ENCODE measurements at places on chromosomes 16 and 17.

DNA sequence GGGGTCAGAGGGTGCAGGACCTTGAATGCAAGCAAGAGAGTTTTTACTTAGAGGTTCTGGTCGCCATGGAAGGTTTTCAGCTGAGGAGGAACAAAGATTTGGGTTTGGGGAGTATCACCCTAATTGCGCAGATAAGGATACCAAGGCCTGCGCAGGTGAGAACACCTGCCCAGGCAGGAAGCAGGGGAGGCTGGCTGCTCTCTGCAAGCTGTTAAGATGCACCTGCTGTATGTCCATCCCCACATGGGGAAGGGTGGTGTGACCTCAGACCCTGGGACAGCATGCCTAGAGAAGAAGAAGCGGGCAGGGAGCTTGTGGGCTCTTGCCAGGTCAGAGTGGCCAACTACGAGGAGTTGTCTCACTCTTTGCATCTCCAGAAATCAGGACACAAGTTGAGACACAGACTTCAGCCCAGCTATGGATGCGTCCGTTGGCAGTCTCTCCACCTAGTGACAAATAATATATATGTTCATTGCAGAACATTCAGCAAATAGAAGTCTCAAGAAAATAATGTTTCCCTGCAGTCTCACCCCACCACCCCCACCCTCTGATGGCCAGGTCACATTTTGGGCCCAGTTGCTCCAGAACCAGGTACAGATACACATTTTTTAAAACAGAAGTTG, 77.7 kb downstream of the SREBF1 start:
- no peak for DNase-seq

GRCh38 chr17:75240394-75241142, 20.8 kb downstream of the GGA3 start:
- no peak for DNase-seq

GRCh38 chr17:45942284-45942683, 47.9 kb downstream of the MAPT start:
- DNase-seq, result no peak

- no peak for DNase-seq
Measured at GRCh38 chr16:80994451-80994850, 12.2 kb downstream of the CMC2 start.

- DNase-seq, result no peak
Measured at GRCh38 chr16:12781777-12782176, 21.9 kb downstream of the CPPED1 start.

DNA sequence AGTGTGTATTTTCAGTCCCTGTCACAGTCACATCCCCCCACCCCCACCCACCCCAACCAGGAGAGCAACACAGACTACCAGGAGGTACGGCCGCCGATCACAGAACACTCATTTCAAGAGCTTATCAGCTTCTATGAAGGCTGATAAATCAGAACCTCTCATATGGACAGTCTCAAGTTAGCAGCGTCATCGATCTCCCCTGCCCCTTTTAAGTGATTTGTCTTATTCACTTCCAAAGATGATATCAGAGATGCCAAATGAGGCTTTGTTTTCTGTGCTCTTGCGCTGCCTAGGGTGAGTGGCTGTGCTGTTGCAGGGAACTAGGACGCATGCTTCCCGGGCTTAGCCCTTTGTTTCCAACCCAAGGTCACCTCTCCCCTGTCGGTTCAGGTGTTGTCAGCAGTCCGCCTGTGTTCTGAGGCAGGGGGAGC, 26.8 kb upstream of the PMFBP1 start:
- no peak for DNase-seq

DNA sequence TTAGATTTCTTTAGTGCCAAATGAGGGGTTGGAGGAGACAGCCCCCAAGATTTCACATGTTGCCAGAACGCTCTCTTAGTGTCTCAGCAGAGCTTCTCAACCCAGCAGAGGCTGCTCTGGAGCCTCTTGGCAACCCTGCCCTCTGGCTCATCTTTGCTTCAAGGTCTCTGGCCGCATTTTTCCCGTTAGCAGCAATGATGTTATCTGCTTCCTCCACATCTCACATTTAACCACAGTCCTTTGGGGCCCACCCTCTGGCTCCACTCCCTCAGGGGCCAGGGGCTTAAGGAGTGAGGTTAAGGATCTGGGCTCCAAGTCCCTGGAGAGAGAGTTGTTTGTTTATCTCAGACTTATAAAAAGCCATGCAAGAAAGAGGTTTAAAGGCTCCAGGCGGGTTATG, 3.3 kb upstream of the XYLT1 start:
- DNase-seq, result no peak

DNA sequence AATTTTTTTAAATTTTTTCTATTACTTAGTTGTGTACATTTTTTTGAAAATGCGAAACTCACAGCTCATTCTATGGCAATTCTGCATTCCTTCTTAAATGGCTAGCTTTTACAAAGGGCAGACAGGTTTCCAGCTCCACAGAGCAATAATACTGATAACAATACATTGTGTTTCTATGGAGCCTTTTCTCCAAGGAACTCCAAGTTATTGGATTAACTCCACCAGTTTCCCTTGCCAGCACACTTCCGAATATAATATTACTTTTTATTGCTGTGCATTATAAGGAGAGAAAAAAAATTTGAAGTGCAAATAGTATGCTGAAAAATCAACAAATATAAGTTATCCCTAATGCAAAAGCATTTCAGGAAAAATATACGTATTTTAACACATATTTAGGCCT, 127.5 kb upstream of the PSMD7 start:
- DNase-seq, result no peak

DNA sequence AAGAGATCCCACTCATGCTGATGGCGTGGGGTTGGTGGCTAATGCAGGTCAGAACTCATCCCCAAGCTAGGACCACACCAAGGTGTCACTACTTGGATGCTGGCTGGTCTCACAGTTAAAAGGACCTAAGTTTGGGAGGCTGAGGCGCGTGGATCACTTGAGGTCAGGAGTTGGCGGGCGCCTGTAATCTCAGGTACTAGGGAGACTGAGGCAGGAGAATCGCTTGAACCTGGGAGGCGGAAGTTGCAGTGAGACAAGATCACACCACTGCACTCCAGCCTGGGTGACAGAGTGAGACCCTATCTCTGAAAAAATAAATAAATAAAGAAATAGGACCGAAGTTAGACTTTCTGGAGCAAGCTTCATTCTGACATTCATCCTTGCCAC, 6.6 kb upstream of the CDC42EP4 start:
- no peak for DNase-seq

DNA sequence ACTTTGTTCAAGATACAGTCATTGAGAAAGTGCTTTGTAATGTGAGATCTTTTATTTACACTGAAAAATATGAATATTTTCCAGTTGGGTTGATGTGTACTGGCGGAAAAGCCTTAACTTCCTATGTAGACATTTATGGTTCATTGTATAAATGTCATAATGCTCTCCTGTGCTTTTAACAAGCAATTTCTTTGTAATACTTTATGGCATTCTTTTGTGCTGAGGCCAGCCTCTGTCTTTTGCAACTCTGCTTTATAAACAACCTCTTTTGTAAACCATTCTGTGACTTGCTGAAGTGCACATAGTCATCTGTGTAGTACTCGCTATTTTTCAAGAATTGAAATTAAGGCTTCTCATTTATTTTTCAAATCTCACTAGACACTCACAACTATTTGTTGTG, 291.2 kb downstream of the CDH11 start:
- DNase-seq, result no peak

GRCh38 chr16:85782451-85782850, 16.9 kb downstream of the EMC8 start:
- DNase-seq, result no peak

DNA sequence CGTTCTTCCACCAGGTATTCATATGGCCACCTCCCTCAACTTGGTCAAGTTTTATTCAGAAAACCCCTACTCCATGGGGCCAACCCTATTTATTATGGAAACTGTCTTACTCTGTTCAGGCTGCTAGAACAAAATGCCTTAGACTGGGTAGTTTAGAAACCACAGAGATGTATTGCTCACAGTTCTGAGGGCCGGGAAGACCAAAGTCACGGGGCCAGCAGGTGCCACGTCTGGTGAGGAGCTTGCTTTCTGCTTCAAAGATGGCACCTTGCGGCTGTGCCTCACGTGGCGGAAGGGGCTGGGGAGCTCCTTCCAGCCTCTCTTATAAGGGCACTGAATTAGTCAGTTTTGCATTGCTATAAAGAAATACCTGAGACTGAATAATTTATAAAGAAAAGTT, 74.3 kb downstream of the AXIN2 start:
- no peak for DNase-seq

DNA sequence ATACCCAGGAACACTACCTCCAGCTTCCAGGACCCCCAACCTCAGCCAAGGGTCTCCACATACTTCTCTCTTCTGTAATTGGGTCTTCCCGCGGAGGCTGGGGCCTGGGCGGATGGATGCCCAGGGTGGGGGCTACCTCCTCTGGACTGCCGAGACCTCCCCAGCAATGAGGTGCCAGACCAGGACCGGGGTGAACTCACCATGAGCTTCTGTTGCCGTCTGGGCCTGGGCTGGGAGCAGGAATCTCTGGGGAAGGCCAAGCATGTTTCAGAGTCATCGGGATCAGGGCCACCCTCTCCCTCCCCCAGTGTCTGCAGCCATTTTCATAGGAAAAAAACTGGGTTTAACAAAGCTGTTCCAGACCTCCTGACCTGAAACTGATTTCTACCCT, 10.3 kb upstream of the BAHCC1 start:
- no peak for DNase-seq

GRCh38 chr17:69528035-69528434, 113.5 kb downstream of the MAP2K6 start:
- DNase-seq, result no peak

DNA sequence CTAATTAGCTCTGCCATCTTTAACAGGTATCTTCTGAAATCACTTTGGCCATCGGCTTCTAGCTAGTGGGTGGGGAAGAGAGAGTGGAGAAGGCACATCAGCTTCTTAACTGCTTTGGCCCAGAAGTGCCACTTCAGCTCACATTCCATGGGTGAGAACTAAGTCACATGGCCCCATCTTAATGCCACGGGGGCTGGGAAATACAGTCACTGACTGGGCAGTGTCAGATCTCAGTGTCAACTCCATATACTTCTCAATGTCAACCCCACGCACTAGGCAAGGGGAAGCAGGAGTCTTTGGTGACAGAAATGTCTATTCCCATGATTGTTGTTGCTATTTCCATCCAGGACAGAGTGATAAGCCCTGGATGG, 29.4 kb downstream of the CCR7 start:
- DNase-seq, result no peak

GRCh38 chr17:18916816-18917500, 35.0 kb upstream of the SLC5A10 start:
- no peak for DNase-seq

GRCh38 chr17:7862692-7863437, 5.1 kb downstream of the CYB5D1 start:
- DNase-seq, result no peak

DNA sequence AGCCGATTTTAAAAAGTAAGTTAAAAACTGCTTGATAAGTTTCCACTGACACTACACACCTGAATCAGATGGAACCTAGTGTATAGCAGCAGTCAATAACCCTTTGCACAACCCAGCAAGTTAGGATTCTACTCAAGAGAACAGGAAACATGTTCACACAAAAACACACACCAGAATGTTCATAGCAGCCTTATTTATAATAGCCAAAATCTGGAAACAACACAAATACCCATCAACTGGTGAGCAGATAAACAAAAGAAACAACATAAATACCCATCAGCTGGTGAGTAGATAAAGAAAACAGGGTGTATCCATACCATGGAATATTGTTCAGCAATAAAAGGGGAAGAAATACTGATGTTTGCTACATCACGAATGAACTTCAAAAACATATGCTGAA, 2.7 kb upstream of the CDH11 start:
- DNase-seq, result no peak

- no peak for DNase-seq
Measured at GRCh38 chr16:54927125-54928015, 3.3 kb upstream of the IRX5 start.

- peak; percentile 29 for DNase-seq
Measured at GRCh38 chr16:56041556-56042140, 149.6 kb upstream of the GNAO1 start.

DNA sequence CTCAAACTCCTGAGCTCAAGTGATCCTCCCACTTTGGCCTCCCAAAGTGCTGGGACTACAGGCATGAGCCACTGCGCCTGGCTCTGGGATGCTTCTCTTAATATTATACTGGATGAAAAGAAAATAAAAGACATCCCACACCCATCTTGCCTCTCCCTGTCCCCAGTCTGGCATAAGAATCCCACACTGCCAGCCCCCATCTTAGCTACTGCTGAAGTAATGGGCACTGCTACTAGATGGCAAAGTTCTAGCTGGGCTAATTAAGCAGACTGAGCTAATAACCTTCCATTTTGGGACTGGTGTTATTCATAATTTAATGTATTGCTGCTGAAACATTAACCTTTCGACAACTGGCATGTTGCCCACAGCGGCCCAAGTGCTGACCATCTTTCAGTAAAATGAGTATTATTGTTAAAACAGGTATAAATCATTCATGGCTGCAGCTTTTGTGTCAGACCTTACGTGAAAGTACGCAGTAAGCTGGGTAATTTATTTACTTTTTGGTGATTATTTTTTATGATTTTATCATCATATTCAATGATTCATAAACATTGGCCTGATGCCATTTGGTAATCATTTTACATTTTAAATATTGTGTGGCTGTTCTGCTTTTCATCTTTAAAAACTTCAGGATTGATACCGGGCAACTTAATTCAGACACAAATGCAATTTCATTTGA, 47.4 kb upstream of the ZFHX3 start:
- no peak for DNase-seq

DNA sequence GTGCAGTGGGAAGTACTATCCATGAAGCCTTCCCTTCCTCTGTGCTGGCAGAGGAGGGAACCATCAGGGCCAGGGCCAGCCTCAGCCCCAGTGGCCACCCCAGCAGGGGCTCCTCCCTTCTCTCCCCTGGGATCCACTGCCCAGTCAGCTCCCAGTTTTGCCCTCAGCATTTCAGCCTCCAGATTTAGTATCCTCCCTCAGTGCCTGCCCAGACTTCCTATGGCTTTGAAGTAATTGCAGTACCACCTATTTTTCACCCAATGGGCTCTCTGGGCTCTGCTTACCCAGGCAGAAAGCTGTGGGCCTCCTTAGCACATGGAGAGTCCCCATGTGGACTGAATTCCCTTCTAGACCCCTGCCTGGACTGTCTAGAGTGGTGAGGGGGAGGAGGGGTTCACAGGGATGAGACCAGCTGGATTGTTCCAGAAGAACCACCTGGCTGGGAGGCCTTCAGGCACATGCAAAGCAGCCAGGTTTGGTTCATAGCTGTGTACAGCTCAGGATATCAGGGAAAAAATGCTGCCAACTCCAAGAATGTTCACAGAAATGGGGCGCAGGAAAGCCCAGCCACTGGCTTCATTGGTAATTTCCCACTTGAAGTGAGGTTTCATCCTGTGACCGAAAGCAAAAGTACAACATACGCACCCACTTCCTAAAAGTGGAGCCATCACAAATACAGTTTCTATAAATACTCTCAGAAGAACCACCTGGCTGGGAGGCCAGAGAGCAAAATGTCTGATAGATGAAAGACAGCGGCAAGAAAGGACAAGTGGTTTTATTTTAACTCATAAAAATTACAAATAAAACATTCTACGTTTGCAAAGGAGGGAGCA, 15.2 kb upstream of the HERPUD1 start:
- peak; percentile 71 for DNase-seq

- no peak for DNase-seq
Measured at GRCh38 chr16:30967795-30968194, 10.2 kb downstream of the SETD1A start.

Measured in GM20000 (cell line).